ENCODE measurements at places on chromosomes 16 and 17.
A peak's percentile ranks its signal among the peaks of the same experiment; 100 is the strongest.

- DNase-seq = no peak
Observed at GRCh38 chr17:65227637-65228036, 90.5 kb downstream of the RGS9 start.

- DNase-seq = no peak
Observed at GRCh38 chr16:77331043-77331442, 103.8 kb downstream of the ADAMTS18 start.

DNA sequence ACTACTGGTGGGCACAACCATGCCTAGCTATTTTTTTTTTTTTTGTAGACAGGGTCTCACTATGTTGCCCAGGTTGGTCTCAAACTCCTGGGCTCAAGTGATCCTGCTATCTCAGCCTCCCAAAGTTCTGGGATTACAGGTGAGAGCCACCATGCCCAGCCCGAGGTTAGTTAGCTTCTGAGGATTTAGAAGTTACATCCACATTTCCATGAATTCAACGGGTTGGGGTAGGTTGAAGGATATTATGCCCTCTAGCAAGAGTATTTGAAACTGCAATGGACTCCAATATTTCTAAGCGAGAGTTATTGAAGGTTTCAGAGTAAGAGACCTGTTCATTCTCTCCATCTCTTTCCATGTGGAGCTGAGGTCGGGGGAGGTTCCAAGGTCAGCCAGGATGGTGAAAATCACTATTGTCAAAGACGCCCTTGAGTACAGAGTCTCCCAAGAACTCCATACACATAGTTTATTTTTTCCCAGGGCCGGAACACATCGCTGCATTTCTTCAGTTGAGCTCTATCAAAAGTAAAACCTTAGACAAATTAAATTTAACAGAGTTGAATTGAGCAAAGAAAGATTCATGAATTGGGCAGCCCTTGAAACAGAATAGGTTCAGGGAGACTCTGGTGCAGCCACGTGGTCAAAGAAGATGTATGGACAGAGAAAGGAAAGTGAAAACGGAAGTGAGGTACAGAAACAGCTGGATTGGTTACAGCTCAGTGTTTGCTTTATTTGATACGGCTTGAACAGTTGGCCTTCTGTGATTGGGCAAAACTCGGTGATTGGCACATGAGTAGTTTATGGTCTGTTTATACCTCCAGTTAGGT is 19.0 kb upstream of the ITPRIPL2 start:
- no peak for DNase-seq

DNA sequence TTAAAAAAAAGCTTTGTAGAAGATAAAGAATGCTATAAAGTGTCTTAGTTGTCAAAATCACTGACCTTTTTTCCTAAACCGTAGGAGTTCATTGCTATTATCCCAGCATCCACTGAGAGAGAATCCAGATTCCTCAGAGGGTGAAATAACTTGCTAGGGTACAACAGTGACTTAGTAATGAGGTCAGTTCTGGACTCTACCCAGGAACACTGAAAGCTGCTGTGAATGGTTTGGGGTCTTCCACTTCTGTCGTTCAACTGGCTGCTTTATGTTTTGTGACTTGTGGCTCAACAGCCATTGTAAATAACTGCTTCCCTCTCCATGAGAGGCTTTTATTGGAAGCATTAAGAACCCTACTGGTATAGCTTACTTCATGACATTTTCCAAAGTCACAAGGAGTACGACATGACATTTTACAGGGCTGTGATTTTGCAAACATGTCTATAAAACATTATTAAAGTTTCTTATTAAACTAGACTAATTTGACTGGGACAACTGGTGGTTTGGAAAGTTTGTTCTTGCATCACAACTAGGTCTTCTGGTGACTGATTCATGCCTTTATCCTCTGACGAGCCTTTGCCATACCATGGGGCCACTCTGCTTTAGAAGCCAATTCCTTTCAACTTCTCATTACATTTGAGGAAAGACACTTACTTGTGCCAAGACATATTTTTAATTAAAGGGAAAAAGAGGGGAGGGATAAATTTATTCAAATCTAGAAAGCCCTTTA is 92.2 kb upstream of the CDH11 start:
- DNase-seq = no peak

- no peak for DNase-seq
Observed at GRCh38 chr16:67775273-67775672, 31.1 kb downstream of the RANBP10 start.

DNA sequence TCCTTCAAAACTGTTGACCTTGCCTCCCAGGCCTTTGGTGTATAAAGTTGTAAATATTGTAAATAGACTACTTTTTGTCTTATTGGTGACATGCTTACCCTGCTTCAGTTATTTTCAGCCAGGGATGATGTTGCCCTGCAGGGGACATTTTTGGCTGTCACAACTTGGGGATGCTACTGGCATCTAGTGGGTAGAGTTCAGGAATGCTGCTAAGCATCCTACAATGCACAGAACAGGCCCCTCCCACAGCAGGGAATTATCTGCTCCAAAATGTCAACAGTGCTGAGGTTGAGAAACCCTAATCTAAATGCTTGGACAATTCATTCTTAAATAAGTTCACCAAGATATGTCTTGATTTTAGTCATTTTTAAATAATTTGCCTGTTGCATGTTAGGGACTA is 459.8 kb downstream of the PMP22 start:
- DNase-seq = no peak

GRCh38 chr16:6853565-6853964 is 479.1 kb upstream of the RBFOX1 start:
- no peak for DNase-seq

DNA sequence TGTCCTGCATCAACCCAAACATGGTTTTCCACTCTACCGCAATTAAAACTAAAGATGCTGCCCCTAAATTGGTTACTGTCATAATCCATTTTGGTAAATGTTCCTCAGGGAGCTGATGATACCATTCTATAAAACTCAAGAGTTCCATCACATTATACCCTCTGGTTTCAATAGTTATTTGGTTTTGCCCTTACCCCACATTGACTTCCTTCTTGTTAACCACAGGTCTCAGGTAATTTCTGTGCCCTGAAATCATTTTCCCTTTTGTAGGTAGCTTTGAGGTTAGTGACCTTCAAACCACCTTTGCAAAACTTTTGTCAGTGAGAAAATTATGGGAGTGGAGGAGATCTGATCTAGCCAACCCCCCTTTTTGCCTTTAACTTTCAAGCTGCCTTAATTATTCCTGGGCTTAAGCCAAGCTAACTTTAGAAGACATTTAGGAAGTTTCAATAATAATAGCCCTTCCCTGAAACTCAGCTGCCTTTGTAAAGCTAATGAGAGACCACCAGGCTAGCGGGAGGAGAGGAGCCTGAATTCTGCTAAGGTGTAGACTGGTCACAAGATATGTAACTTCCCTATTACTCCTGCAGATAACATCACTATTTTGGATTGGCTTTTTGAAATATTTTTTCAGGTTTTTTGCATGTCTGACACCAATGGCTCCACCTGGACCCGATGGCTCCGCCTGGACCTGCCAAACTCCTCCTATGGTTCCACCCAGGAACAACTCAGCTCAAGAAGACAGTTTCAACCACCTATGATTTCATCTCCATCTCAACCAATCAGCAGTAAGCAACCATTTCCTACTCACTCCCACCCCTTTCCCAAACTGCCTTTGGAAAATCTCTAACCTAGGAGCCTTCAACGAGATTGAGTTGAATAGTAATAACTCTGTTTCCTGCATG is 224.9 kb downstream of the HS3ST3B1 start:
- DNase-seq = no peak

DNA sequence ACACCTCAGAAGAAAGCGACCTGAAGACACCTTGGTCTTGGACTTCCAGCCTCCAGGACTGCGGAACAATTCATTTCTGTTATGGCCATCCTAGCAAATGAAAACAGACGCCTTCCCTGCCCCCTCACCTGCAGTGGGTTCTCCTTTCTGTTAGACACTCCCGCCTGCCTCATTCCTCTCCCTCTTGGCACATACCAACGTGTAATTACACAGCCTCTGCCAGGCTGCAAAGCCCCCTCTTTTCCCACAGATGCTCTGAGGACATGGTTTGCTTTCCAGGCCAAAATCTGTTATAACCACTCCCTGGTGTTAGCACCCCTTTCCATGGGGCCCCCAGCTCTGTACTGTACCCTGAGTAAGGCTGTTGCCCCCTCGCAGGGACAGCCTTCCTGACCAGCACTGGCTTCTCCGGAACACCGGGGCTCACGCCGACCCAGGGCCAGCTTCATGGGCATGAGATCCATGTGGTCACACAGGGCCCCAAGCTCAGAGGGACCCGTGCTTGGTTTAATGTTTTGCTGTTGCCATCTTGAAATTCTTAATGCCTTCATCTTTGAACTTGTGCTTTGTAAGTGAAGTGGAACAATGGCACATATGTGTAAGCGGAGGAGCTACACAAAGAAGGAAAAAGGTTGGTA is 64.1 kb downstream of the SDK2 start:
- DNase-seq = no peak

DNA sequence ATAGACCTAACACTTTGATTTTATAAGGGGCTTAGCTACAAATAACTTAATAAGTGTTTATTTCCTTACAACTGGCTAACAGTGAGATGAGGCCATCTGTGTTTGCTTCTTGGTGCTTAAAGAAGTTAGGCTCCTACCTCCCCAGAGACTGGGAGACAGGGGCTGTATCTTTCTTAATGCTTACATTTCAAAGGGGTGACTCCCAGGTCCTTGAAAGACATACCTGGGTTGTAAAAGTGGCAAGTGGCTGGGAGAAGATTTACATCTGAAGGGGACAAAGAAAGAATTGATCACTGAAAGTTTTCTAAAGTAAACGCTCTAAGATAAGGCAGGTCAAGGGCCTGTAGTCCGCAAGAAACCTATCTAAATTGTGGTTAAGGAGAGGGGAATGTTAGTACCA is 196.8 kb downstream of the CNTNAP4 start:
- DNase-seq = no peak

DNA sequence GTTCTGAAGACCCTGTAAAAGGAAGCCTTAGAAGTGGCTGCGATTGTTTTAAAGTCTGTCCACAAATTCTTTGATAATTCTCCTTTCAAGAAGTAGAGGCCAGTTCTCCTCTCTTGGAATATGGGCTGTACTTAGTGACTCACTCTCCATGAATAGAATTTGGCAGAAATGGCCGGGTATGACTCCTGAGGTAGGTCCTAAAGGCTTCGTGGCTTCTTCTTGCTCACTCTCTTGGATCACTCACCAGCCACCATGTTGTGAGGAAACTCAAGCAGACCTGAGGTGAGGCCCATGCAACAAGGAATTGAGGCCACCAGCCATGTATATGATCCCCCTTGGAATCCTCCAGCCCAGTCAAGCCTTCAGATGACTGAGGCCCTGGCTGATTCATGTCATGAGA is 75.8 kb downstream of the WWOX start:
- no peak for DNase-seq

DNA sequence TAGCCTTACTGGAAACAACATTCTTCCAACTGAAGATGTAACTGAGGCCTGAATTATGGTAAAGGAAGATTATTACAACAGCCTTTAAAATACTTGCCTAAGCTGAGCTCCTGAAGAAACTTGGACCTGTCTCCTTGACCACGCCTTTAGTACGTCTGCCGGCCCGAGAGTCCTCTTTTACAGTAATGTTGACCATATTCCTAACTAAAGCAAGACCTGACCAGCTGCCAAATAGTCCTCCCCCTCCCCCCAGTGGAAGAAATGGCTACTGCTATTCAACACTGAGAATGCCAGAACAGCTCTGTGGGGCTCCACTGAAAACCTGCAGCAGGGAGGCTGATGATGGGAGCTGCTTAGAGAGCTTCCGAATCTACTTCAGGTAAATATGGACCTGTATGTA is 12.6 kb upstream of the FOXJ1 start:
- DNase-seq = no peak

DNA sequence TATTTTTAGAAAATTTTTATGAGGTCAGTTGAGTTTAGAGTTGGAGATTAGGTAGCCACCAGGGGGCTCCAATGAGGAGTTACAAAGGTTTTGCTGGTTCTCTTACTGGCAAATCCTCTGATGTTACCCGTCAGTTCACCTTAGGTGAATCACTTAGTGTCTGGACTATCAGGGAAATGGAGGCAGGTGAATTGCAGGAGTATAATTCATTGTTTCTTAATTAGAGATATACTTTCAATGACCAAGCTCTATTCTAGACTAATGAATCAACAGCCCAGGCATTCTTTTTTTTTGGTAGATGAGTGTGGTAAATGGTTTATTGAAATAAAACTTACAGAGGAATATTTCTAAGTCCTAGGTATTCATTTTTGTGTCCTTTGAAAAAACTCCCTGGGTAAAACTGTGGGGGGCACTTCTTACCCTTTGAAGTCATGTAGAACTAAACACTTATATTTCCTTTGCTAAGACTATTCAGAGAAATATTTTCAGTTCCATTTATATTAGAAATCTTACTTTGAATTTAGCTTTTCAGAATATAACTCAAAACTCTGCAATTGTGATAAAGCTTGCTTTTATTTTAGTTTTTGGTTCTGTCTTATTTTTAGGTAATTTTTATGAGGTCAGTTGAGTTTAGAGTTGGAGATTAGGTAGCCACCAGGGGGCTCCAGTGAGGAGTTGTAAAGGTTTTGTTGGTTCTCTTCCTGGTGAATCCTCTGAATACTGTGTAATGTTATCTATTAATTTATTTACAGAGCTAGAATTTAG is 17.7 kb downstream of the PSMD11 start:
- peak; percentile 29 for DNase-seq

GRCh38 chr17:20989991-20990855 is 52.6 kb downstream of the USP22 start:
- no peak for DNase-seq

- no peak for DNase-seq
Observed at GRCh38 chr16:90043526-90043925, 24.3 kb upstream of the DBNDD1 start.

DNA sequence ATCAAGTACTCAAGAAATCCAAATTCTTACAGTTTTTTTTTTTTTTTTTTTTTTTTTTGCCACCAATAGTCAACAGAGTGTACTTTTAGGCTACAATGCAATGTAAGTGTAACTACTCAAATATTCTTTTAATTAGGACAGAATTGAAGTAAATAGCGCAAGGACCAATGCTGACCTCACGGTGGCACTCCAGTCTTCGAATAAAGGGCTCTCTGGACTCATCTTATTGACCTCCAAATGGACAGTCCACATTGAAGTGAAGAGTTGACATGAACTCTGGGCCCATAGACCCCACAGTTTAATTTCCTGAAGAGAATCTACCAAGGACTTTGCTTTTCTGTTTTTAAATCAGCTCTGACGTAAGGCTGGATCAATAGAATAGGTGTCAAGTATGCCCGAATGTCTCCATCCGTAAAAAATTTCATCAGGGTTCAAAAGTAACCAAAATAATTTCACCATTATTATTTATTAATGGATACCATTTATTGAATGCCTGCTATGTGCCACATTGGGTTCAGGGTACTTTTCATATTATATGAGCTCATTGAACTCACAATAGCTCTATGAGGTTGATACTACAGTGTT is 7.3 kb upstream of the DDX52 start:
- no peak for DNase-seq

DNA sequence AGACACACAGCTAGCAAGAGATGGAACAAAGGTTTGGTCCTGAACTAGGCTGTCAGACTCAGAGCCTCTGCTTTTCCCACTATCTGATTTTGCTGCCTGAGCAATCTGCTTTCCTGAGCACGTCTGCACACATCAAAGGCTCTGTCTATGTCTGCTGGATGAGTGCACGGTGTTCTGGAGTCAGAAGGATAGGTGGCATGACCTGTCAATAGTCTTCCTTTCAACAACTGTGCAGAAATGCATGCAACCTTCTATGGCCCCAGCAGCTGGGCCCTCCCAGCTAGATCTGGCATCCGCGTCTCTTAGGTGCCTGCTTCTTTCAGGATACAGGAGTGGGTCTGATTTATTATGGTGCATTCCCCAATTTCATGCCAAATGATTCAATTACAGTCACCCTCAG is 138.3 kb downstream of the UTP18 start:
- no peak for DNase-seq
